ENCODE measurements at places on chromosomes 16 and 17.

GRCh38 chr16:86576591-86577313 is 1.6 kb upstream of the FOXL1 start:
- DNase-seq, result no peak

DNA sequence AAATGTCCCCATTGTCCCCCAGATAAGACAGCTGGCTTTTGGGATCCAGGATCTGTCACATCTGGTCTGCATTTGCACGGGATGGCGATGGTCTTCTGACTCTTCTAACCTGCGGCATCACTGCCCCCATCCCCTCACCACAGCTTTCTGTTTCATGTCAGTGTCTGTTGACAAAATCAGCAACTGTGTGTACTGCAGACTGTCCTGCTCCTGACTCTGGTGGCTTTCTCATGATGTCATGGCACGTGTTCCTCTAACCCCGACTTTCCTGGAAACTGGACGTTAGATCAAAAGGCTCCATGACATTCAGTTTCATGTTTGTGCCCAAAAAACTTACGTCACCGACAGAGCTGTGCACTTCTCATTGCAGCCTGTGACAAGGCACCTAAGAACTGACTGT is 30.1 kb upstream of the CPNE2 start:
- no peak for DNase-seq

- DNase-seq, result no peak
Observed at GRCh38 chr17:21453144-21453898, 77.2 kb downstream of the KCNJ12 start.

- no peak for DNase-seq
Observed at GRCh38 chr16:51538707-51539498, 387.8 kb upstream of the SALL1 start.

- no peak for DNase-seq
Observed at GRCh38 chr17:62870552-62870971, 62.4 kb upstream of the MARCHF10 start.

DNA sequence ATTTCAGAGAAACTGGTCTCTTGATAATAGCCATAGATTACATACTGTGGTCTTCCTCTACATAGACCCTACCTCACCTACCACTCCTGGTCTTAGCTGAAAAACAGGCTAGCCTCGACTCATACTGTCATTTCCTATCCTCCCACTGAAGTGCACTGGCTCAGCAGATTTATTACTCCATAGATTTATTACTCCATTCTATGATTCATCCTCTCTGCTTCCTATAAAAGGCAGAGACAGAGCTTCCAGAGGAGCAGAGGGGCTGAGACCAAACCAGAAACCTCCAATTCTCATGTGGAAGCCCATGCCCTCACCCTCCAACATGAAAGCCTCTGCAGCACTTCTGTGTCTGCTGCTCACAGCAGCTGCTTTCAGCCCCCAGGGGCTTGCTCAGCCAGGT is at the start of gene CCL7:
Gene CCL7, plus strand, starts transcription at position 253 of the 400 bp plus-strand sequence. Its CDS starts 70 bp downstream, at position 323.
- no peak for DNase-seq

DNA sequence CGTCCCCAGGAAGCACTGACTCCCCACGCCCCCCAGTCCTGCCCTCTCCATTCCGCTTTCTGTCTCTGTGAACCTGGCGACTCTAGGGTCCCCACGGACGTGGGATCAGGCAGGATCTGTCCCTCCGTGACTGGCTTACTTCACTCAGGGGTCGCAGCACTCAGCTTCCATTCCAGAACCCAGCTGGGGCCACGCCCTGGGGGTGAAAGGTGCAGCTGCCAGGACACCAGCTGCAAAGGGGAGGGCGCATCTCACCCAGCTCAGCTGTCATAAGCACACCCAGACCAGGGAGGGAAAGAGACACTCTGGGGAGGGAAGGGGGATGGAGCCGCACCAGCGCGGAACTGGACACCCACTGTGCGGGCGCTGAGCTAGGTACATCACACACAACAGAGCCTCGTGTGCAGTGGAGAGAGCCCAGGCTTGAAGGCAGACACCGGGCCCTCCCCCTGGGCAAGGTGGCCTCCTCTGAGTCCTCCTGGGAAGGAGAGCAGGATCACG is 18.5 kb upstream of the HEXD start:
- DNase-seq, result no peak

DNA sequence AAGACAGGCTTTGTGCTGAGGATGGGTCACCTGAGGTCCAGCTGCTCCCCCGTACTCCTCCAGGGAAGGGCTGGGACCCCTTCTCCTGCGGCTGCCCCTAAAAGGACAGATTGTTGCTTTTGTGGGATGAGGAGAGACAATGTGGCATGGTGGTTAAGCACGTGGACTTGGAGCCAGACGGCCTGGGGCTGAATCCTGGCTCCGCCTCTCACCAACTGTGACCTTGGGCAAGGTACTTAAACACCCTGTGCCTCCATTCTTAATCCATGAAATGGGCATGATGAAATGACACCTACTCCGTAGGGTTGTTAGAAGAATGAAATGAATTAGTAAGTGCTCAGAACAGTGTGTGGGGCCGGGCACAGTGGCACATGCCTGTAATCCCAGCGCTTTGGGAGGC is 39.6 kb upstream of the PLCG2 start:
- no peak for DNase-seq

DNA sequence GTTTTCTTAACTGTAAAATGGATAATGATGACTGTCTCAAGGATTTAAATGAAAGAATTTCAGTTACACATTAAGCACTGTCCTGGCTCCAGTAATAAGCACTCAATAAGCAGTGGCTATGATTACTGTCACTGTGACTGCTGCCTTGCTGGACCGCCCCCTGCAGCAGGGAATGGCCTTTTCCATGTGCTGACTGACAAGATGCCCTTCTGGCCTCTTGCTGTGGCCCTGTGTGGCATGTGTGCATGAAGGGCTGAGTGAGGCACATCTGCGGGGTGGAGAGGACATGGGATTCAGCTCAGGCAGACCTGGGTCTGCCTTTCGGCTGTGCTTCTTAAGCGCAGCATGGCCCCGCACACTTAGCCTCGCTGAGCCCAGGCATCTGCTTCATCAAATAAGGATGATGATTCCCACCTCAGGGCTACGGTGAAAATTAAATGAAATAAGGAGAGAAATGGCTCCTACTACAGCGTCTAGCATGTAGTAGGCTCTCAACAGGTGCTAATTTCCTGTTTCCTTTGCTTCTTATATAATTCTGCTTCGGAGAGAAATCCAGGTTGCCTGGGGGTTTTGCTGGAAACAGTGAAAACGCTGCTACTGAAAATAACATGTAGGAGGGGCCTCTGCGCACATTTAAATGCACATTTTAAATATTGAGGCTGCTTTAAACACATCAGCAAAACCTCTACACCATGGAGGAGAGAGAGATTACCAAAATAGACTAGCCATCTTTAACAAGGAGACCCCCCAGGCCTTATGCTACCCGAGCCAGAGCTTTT is 183.9 kb downstream of the PARN start:
- no peak for DNase-seq

DNA sequence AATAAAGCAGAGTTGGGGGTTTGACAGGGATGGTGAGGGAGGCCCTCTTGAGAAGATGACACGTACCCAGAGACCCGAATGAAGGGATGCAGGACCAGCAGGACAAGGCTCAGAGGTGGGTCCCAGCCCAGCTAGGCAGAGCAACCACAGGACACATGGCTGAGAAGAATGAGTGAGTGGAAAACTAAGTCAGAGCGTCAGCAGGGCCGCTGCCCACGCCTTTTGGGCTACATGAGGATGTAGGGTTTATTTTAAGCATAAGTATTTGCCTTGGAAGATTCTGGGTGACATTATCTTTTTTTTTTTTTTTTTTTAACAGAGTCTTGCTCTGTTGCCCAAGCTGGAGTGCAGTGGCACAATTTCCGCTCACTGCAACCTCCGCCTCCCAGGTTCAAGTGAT is 176.0 kb downstream of the TMEM132E start:
- DNase-seq, result no peak

DNA sequence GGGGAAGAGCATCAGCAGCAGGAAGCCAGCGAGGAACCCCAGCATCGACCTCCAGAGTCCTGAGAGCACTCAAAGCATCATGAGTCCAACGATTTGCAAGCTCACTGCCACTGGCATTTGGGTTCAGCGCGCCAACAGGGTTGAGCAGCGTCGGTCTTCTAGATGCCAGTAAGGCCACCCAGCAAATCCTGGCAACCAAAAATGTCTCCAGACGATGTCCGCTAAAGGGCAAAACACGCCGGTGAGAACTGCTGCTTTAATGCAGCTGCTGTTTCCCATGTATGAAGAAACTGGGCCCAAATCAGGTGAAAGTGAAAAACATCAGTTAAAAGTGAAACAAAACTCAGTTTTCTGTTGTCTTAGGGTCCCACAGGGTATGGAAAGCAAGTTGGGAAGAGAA is 70.2 kb downstream of the ANKRD11 start:
- DNase-seq, result no peak

GRCh38 chr17:62572888-62573401 is 54.5 kb upstream of the MRC2 start:
- no peak for DNase-seq

DNA sequence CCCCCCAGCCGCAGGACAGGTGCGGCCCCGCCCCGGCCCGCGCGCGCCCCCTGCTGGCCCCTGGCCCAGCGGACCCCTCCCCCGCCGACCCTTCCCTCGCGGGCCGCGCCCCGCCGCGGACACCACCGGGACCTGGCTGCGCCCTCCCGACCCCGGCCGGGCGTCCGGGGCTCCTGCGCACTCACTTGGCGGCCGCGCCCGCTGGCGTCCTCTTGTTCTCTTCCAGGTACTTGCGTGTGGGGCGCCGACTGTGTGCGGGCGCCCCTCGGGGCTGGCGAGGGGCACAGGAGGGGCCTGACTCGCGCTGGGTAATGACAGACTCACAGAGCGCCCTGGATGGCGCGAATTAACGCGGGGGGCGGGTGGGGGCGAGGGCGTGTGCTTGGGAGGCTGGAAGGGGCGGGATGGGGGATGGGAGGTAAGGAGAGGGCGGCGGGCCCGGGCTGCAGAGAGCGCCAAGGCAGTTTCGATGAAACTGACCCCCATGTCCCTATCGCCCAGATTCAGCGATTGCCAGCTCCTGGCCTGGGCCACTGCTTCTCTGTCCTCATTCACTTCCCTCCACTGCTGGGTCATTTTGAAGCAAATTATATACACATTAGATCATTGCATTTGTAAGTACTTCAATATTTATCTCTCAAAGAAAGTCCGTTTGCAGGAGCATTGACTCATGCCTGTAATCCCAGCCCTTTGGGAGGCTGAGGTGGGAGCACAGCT is 445 bp upstream of the DBNDD1 start:
- no peak for DNase-seq

DNA sequence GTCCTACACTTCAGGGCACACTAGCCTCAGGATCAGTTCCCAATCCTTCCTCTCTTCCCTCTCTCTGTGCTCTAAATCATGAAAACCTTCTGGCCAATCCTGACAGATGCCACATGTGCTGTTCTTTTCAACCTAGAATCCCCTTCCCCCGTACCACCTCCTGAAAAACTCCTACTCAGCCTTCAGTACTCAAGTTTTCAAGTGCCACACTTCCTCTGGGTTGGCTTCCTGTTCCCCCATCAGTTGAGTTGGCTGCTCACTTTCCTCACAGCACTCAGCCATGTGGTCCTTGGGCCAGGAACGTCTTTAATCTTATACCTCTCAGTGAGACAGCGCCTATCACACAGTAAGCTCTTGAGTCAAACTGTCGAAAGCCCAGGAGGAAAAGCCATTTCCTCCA is 3.3 kb downstream of the ASPHD1 start:
- no peak for DNase-seq

DNA sequence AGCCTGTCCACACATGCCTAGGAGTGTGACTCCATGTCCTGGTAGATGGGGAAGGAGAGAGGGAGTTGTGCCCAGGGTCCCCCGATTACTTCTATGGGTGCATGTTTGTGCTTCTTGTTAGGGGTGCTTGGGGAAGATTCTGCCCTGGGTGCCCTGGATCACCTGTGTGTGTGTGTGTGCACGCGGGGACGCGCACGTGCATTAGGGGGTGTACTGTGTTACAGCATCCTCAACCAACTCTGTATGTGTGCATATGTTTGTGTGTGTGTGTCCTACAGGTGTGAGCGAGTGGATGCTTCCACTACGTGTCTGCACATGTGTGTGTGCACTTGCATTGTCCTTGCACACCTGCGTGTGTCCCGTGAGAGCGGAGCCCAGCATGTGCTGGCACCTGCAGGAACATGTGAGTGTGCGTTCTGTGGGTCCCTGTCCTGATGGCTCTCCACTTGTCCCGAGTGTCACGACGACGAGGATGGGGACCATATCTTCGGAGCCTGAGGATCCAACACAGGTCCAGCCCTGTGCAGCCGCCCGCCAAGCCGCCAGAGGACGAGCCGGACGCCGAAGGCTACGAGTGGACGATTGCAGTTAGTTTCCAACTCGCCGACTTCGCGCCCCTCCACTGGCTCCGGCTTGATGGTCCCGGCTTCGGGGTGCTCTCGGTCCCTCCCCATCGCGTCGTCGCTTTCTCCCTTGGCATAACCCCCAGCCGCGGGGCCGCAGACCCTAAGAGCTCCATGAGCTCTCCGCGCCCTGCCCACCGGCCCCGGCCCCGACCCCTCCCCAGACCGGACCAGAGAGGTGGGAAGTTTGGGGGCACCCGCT is 6.0 kb upstream of the TBC1D3B start:
- peak; percentile 61 for DNase-seq

- DNase-seq, result no peak
Observed at GRCh38 chr17:44884941-44885340, 14.3 kb downstream of the EFTUD2 start.

GRCh38 chr16:25014500-25015147 is 545 bp downstream of the ARHGAP17 start:
- DNase-seq, result peak; percentile 50

GRCh38 chr16:19071811-19072777 is 4.7 kb downstream of the COQ7 start:
- DNase-seq, result no peak

GRCh38 chr16:11168386-11169051 is 87.5 kb downstream of the SOCS1 start:
- no peak for DNase-seq

GRCh38 chr16:3637371-3637923 is 17.0 kb upstream of the DNASE1 start:
- DNase-seq, result no peak

DNA sequence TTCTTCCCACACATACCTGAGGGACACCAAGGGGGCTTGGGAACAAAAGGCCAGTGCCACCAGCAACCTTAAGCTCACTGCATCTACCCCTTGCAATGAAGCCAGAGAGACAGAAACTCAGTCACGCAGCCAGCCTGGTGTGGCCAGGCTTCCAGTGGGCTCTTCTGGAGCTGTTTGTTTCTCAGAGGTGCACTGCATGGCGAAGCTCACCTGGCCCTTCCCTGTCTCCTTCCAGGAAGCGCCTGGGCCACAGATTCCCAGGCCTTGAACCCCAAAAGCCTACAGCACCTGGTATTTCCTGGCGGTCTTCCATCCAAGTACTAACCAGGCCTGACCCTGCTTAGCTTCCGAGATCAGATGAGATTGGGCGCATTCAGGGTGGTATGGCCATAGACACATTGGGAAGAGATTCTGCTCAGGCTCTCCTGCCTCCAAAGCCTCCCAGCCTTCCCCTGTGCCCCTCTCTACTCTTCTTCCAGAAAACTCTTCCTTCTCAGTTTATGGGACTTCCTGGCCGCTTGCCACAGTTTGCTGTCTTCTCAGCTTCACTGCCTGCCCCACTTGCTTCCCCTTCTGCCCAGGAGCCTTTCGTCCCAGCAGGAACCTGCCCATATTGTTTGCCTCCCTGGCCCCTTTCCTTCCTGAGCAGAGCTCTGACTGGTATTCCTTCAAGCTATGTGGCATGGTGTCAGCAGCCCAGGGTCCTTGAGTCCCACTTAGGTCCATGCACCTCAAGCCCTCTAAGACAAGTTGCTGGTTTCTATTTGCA is 1.6 kb downstream of the CISD3 start:
- no peak for DNase-seq

GRCh38 chr17:78362232-78362631 is 2.4 kb upstream of the SOCS3 start:
- no peak for DNase-seq

- no peak for DNase-seq
Observed at GRCh38 chr16:78133919-78134318, 34.5 kb downstream of the WWOX start.

- peak; percentile 25 for DNase-seq
Observed at GRCh38 chr16:15055141-15056053, 477 bp downstream of the NTAN1 start.
